ENCODE measurements at places on chromosomes 7 and 10. TPM values are rescaled to one million over a fixed set of nuclear protein-coding genes. Genes with fewer than 3 reads are reported as not detected.

DNA sequence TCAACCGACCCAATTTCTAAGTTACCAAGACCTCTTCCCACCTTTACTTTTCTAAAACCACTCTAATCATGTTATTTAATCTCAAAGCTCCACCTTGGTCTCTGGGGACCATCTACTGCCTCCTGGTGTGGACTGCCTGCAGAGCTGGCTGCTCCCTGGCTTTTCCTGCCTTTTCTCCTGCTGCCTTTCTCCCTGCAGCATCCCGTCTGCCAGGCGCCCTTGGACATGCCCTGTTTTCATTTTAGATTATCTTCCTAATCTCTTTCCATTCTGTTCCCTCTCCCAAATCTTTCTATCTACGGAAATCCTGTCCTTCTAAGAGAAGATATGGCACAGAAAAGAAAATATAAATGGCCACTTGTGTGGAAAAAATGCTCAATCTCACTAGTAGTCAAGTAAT, 23.1 kb downstream of the TCAF1 start:
- no peak overlapping the region for H3K27ac ChIP-seq
- no peaks in the 10 kb centered on the region for H3K27me3 ChIP-seq
- peaks cover 18% of the 10 kb centered on the region for H3K4me1 ChIP-seq
- H3K4me3 ChIP-seq: no peak overlapping the region
- DNase-seq: no peak
- H3K36me3 ChIP-seq: peaks cover 10% of the 10 kb centered on the region

GRCh38 chr7:25881317-25882037, 270.5 kb upstream of the NFE2L3 start:
- H3K27ac ChIP-seq: no peak overlapping the region
- H3K4me1 ChIP-seq: no peaks in the 10 kb centered on the region
- H3K36me3 ChIP-seq: no peaks in the 10 kb centered on the region
- no peak overlapping the region for H3K4me3 ChIP-seq
- DNase-seq: no peak

- H3K4me1 ChIP-seq: no peaks in the 10 kb centered on the region
- no peak for DNase-seq
- no peaks in the 10 kb centered on the region for H3K36me3 ChIP-seq
Measured at GRCh38 chr10:79367426-79368189, 20.3 kb downstream of the PPIF start.

GRCh38 chr7:49597805-49598204, 175.6 kb upstream of the VWC2 start:
- H3K4me1 ChIP-seq: no peaks in the 10 kb centered on the region
- H3K27ac ChIP-seq: no peak overlapping the region
- H3K36me3 ChIP-seq: no peaks in the 10 kb centered on the region
- H3K4me3 ChIP-seq: no peak overlapping the region

DNA sequence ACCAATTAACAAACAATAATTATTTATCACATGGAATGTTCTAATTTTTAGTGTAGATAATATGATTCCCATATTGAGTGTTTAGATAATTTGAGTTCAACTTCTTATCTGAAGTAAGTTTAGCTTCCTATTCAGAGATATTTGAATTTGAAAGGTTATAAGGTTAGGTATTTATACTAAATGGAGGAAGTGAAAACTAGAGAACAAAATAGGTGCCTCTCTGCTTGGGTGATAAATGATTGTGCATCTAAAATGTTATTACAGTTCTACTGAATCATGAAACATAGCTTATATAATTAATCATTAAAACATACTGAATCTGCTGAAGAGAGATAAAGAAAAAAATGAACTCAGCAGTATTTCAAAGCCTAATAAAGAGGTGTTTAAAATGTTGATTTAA, 1174.3 kb downstream of the XPNPEP1 start:
- H3K27ac ChIP-seq: no peak overlapping the region
- no peaks in the 10 kb centered on the region for H3K27me3 ChIP-seq
- DNase-seq: no peak

DNA sequence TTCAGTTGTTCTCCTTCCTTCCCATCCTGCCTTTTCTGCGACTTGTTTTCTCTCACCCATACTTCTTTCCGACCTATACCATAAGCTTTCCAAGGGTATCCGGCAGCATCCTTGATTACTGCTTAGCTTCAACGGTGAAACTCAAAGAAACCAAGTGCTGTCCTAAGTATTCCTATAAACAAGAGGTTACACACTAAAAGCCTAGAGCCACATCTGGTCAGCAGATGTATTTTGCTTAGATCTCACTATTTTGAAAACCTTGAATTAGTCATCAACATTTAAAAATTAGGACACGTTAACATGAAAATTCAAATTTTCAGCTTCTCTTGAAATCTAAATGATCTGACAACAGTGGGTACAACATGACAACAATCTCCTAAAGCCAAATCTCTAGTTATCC, 20.0 kb downstream of the ARHGAP21 start:
- H3K4me3 ChIP-seq: no peak overlapping the region
- no peak overlapping the region for H3K27ac ChIP-seq
- no peak for DNase-seq
- H3K4me1 ChIP-seq: no peaks in the 10 kb centered on the region
- H3K36me3 ChIP-seq: no peaks in the 10 kb centered on the region

- H3K4me3 ChIP-seq: no peak overlapping the region
- H3K27ac ChIP-seq: no peak overlapping the region
- H3K36me3 ChIP-seq: no peaks in the 10 kb centered on the region
- H3K27me3 ChIP-seq: no peaks in the 10 kb centered on the region
- peaks cover 5% of the 10 kb centered on the region for H3K4me1 ChIP-seq
Measured at GRCh38 chr10:120606051-120606764, 149.2 kb downstream of the PLPP4 start.

DNA sequence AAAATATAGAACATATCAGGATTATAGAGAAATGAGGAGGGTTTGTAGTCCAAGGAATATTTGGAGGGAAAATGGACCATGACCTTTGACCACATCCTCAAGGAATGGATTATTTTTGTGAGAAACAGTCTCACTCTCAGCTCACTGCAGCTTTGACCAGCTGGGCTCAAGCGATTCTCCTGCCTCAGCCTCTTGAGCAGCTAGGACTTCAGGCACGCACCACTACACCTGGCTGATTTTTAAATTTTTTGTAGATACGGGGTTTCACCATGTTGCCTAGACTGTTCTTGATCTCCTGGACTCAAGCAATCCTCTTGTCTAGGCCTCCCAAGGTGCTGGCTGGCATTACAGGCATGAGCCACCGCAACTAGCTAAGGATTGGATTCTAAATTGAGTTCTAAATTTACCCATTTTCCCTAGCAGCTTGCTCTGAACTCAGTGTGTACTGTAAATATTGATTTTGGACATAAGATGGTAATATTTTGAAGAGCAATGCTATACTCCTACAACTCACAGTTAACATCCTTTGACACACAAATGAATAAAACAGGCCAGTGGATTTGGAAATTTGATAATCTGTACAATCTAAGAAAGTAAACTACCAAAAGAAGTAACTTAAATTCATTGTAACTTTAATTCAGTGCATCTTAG, 73.8 kb downstream of the TET1 start:
- H3K4me3 ChIP-seq: no peak overlapping the region
- peaks cover 3% of the 10 kb centered on the region for H3K4me1 ChIP-seq
- H3K27me3 ChIP-seq: no peaks in the 10 kb centered on the region
- H3K36me3 ChIP-seq: peaks cover 4% of the 10 kb centered on the region
- H3K27ac ChIP-seq: no peak overlapping the region

- no peak overlapping the region for H3K4me3 ChIP-seq
- H3K27me3 ChIP-seq: no peaks in the 10 kb centered on the region
- no peaks in the 10 kb centered on the region for H3K4me1 ChIP-seq
- no peak for DNase-seq
- H3K27ac ChIP-seq: no peak overlapping the region
- H3K36me3 ChIP-seq: no peaks in the 10 kb centered on the region
Measured at GRCh38 chr7:33805630-33806233, 99.6 kb upstream of the BMPER start.

GRCh38 chr7:151459726-151460473, 20.0 kb upstream of the CRYGN start:
- DNase-seq: peak; percentile 93
- no peaks in the 10 kb centered on the region for H3K27me3 ChIP-seq
- peak overlapping the region; percentile 94 for H3K27ac ChIP-seq
- H3K4me1 ChIP-seq: peaks cover 28% of the 10 kb centered on the region
- H3K36me3 ChIP-seq: peaks cover 5% of the 10 kb centered on the region

- H3K27me3 ChIP-seq: no peaks in the 10 kb centered on the region
- DNase-seq: peak; percentile 17
- H3K4me3 ChIP-seq: peak overlapping the region; percentile 61
- no peaks in the 10 kb centered on the region for H3K36me3 ChIP-seq
- H3K4me1 ChIP-seq: peaks cover 6% of the 10 kb centered on the region
Measured at GRCh38 chr7:158829021-158829341, 328 bp downstream of the ESYT2 start.

DNA sequence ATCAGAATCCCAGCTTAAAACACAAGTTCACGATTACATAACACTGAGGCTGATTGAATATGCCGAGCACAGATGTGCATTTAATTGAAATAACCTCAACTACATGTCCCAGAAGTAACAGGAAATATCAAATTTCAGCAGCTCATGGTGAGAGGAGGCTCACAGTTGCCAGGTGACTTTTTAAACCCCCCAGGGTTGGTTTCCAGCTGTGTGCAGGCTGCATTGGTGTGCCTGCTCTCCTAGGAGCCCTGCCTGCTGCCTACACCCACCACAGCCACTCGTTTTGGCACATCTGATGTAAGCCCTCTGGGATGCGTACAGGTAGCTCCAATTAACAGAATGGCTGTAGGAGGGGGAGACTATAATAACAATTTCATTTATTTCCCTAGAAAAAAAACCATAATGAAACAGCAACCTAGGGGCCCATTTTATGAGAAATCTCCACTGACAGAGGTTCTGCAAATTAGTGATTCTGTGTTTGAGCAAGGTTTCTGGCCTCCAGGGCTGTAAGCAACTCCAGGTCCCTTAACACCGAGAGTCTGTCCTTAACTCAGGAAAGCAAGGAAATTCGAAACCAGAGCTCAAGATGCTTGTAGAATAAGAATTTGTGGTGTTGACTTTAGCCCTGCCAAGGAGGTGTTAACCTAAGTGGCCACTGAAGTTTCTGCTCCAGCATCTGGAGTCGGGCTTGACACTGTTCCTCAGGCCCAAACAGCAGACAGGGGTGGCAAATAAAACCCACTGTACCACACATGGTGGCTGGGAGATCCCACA, 161.9 kb downstream of the BMPER start:
- H3K4me3 ChIP-seq: no peak overlapping the region
- peak; percentile 44 for DNase-seq
- no peak overlapping the region for H3K27ac ChIP-seq
- H3K4me1 ChIP-seq: peaks cover 6% of the 10 kb centered on the region
- no peaks in the 10 kb centered on the region for H3K27me3 ChIP-seq

GRCh38 chr7:4884164-4884563, 648 bp upstream of the RADIL start:
- H3K36me3 ChIP-seq: peaks cover 6% of the 10 kb centered on the region
- DNase-seq: no peak
- H3K4me3 ChIP-seq: no peak overlapping the region
- no peaks in the 10 kb centered on the region for H3K27me3 ChIP-seq
- H3K4me1 ChIP-seq: peaks cover 36% of the 10 kb centered on the region

DNA sequence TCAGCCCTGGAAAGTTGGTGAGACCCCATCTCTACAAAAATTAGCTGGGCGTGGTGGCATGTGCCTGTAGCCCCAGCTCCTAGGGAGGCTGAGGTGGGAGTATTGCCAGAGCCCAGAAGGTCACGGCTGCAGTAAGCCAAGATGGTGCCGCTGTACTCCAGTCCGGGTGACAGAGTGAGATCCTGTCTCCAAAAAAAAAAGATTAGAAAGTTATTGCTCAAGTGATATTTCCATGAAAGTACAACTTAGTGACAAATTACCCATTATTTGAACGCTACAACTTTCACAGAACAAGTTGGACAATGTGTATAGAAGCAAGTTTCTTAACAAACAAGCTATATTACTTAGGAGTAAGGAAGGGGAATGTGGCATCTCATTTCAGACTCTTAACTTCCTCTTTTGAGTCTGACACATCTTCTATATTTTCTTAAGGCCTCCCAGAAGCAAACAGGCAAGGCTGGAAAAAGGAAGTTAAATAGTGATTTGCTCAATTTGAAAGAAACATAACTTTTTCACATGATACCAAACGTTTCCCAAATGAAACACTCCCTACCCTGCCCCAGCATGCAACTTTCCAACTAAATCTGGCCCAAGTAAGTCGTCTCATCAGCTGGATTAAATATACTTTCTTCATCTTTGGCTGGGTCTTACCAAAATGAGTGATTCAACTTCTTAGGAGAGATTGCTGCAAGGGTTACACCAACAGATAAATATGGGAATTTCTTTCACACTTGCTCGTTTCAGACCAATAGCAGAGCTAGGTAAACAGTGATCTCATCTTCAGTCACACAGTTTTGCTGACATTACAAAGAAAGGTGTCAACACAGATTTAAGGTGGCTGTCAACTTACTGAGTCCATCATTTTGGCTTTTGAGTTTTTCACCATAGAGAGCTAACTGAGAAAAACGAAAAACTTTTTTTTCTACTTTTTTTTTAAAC, 66.3 kb upstream of the KLF6 start:
- H3K4me1 ChIP-seq: peaks cover 4% of the 10 kb centered on the region
- peak overlapping the region; percentile 40 for H3K27ac ChIP-seq
- H3K4me3 ChIP-seq: no peak overlapping the region

DNA sequence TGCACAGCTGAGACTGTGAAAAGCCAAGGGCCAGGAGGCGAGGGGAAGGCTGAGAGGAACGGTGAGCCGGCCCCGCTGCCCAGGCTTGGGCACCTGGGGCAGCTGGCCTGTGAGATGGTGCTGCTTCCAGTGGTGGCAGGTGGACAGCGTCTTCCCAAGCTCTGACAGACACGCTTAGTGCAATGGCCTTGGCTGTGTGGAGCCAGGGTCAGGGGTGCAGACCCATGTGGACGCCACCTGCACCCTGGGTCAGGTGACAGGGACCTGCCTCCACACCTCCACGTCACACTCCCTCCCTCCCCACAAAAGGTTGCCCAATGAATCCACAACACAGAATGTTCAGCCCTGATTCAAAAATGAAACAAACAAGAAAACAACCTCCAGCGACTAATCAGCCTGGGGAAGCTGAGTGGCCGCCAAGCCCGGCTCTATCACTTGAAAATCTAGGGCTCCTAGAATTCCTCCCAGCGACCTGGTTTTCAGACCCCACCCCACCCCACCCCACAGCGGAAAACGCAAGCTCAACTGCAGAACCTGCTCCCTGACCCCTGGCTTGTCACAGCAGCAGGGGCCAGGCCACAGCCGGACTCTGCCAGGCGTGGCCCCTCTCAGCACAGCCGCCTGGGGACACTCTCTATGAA, 54.3 kb downstream of the PRKAG2 start:
- peaks cover 31% of the 10 kb centered on the region for H3K4me1 ChIP-seq
- DNase-seq: no peak
- no peaks in the 10 kb centered on the region for H3K36me3 ChIP-seq

DNA sequence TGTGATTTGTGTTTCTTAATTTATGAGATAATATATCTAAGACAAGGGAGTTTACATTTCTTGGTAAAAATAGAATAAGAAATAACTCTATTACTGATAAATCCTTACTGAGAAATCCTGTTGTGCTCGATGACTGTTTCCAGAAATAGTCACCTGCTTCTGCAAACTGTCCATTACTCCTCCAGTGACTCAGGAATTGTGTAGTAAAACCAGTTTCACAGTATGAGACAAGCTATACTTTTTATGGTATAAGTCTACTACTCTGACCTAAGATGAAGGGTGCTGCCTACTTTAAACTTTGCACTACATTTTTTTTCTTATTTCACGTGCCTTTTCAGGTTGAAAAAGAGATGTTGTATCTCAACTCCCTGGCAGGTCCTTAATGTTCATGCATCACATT, 6.8 kb upstream of the ANKRD22 start:
- H3K27me3 ChIP-seq: no peaks in the 10 kb centered on the region
- no peaks in the 10 kb centered on the region for H3K4me1 ChIP-seq
- H3K4me3 ChIP-seq: no peak overlapping the region
- H3K27ac ChIP-seq: no peak overlapping the region
- DNase-seq: no peak

Gene KIF11
- total RNA-seq: 14.4 TPM

Gene CNPY1
- total RNA-seq: 0.66 TPM

Gene SYT15B
- total RNA-seq: 2.7 TPM

Gene TDRD1
- 1.9 TPM for total RNA-seq

Measured in spinal cord (tissue), 10 donors.